ENCODE measurements at places on chromosomes 4 and X.

DNA sequence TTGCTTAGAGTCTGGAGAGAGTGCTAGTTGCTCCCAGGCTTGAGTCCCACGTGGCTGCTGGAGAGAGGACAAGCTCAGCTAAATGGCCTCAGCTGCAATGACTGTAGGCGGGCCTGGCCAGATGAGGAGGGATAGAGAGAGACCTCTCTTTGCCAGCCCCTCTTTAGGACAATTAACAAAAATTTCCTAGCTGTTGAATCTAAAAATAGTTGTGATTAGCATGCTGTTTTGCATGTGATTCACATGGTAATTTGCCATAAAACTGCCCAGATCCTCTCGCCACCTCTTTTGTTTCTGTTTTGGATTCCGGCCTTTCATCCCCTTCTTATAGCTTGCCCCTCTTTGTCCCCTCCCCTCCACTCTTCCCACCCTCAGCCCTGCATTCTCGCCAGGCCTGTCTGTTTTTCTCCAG, 28.9 kb upstream of the PRPS1 start:
- DNase-seq = no peak

DNA sequence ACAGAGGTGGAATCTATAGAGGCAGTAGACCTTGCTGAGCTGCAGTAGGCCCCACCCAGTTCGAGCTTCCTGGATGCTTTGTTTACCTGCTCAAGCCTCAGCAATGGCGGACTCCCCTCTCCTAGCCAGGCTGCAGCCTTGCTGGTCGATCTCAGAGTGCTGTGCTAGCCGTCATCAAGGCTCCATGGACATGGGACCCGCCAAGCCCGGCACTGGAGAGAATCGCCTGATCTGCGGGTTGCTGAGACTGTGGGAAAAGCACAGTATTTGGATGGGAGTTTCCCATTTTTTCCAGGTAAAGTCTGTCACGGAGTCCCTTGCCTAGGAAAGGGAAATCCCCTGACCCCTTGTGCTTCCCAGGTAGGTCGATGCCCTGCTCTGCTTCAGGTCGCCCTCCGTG, 124.8 kb upstream of the KLF8 start:
- DNase-seq = no peak

DNA sequence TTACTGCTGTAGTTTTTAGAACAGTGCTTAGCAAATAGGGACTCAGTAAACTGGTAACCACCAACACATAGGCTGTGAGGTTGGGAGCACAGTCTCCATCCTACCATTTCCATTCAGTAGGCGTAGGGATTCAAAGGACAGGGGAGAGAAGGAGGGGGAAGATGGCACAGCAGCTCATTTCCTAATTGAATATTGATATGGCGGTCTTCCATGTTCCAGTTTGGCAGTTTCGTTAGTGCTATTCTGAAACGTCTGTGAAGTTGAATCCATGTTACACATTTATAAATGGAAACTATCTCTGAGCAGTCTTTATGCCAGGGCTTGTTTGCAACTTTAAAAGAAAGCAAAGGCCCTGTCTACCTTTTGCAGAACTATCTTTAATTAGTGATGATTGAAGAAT, 105.5 kb downstream of the PARM1 start:
- DNase-seq = no peak

GRCh38 chr4:91147067-91147466, 1019.9 kb downstream of the CCSER1 start:
- no peak for DNase-seq

All from GM10248 (cell line).